SK-N-SH treated with all-trans-retinoic acid at 6 μM for 48 hours (cell line): ENCODE measurements at places on chromosomes 2 and 18.

- ATAC-seq: peak; percentile 76
Measured at GRCh38 chr2:47310801-47311560, 92.0 kb upstream of the MSH2 start.

DNA sequence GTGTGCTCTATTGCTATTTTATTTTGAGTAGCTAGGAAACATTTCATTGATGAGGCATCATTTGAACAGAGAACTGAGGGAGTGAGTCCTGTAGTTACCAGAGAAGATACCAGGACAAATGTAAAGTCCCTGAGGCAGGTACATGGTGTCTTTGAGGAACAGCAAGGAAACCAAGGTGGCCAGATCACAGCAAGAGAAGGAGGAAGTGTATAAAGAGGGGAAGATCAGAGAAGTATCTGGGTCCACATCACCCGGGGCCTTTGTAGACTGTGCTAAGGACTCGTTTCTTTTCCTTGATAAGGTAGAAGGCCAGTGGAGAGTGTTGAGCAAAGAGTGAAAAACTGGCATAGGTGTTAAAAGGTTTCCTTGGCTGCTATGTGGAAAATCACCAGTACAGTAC is 34.8 kb upstream of the PLB1 start:
- ATAC-seq: no peak

GRCh38 chr2:216604458-216604857 is 28.8 kb upstream of the IGFBP2 start:
- no peak for ATAC-seq

GRCh38 chr2:36556842-36557241 is 41.1 kb downstream of the FEZ2 start:
- ATAC-seq: peak; percentile 56

DNA sequence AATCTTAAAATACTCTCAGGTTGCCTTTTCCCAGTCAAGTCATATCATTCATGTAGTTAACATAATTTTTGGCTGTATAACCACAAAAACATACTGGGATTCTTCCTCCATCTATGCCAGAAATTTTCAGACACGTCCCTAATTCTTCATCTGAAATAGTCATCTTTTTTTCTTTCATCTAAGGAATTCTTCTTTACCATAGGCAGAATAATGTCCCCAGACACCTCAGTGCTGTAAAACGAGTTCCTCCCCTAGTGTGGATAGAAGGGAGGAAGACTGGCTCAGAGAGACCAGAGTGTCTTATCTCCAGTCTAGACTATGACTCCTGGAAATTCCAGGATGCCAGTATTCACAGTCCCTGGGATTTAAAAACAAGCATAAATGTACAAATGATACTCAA is 127.8 kb downstream of the MREG start:
- ATAC-seq: no peak

- ATAC-seq: peak; percentile 98
Measured at GRCh38 chr2:127591221-127591923, 54.6 kb upstream of the GPR17 start.

- peak; percentile 37 for ATAC-seq
Measured at GRCh38 chr2:20609349-20609994, 41.4 kb downstream of the HS1BP3 start.

DNA sequence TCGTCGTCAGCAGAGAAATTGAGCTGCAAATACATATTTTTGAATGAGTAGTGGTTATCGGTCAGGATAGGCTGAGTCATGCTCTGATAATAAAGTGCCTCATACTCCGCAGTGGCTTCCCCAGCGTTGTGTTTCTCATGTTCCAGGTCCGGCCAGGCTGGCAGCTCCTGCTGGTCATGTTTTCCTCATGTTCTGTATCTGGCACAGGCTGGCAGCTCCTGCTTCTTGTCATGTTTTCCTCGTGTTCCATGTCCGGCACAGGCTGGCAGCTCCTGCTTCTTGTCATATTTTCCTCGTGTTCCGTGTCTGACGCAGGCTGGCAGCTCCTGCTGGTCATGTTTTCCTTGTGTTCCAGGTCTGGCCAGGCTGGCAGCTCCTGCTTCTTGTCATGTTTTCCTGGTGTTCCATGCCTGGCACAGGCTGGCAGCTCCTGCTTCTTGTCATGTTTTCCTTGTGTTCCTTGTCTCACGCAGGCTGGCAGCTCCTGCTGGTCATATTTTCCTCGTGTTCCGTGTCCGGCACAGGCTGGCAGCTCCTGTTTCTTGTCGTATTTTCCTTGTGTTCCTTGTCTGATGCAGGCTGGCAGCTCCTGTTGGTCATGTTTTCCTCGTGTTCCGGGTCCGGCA is 148.9 kb downstream of the ATP9B start:
- no peak for ATAC-seq

- no peak for ATAC-seq
Measured at GRCh38 chr18:58660915-58661314, 10.3 kb upstream of the MALT1 start.

DNA sequence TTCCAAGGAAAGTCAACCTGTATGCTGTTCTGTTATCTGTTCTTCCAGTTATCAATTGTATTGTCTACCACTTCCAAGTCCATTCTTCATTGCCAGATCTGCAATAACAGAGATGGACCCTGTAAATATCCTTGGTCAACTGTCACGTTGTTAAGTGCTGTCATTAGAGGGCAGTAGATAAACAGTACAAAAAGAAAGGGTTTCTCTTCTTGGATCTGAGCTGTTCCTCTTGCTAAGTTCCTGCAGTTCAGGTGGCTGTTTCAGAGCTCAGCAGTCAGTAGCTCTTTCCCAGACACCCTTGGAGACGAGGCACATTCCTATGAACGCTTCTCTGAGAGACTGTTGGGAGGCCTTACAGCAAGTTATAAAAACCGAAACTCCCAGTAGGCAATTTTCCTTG is 957.1 kb upstream of the CHAC2 start:
- no peak for ATAC-seq

DNA sequence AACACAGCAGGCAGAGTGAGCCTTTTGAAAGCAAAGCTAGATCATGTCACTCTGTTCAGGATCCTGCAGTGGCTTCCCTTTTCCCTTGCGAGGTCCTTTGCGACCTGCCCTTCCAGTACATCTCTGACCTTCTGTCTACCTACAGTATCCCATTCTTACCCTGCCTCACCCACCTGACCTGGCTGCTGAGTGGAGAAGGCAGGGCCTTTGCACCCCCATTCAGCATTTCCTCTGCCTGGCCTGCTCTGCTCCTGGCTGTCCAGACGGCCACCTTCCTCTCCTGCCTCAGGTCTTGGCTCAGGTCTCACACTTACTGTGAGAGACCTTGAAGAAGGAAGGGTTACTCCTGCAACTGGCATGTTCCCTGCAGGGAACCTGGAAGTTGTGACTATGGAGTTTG is 77.4 kb downstream of the MAPRE2 start:
- no peak for ATAC-seq
